ENCODE measurements at places on chromosomes 2 and 18.

DNA sequence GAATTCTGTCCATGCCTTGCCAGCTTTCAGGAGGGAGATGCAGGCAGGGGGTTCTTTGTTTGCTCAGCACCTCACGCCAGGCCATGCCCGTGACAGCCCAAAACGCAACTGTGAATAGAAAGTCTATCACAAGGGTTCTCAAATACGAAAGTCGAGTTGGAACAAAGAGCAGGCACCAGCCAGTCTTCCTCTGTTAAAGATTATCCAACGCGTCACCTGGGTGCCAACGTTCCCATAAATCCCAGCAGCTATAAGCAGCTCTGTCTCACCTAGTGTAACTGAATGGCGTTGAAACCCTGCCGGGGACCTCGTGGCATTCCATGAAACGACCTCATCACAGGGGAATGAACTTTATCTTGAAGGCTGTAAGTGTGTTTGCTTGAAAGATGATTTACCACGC, 84.8 kb upstream of the GATA6 start:
- no peak for DNase-seq

- no peak for DNase-seq
These were observed 26.6 kb upstream of the MAP3K20 start for GRCh38 chr2:173048897-173049661.

- DNase-seq = no peak
These were observed 46.3 kb downstream of the ARL4C start for GRCh38 chr2:234450431-234451124.

- no peak for DNase-seq
These were observed 40.5 kb downstream of the EHBP1 start for GRCh38 chr2:62745891-62746481.

- DNase-seq = no peak
These were observed 26.4 kb upstream of the CYTIP start for GRCh38 chr2:157470321-157470720.

DNA sequence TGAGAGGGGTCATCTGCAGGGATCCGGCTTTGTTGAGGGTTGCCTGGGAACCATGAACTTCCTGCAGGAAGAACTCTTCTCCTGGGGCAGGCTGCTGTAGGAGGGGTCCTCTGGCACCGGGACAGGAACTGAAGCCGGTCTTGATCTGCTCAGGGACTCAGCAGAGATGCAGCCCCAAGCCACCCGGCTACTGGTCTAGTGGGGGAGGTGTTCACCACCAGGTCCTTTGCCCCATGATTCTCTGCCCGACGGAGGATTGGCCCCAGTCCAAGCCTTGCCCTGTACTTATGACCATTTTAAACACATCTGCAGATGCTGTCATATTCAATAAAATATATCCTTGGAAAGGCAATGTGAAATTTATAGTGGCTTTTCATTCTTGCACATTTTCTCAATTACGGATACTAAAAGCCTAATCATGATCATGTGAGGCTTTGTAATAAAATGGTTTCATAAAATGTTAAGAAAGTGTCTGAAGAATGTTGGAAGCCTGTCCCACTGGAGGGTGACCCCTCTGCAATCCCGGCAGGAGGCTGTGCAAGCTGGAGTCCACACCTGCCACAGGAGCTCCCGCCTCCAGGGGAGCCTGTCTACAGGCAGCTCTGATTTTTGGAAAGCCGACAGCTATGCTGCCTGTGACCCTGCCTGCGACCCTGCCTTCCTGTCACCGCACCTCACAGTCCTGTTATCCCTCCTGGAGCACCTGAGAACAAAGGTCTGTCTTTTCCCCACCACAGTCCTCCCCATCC, 98.8 kb upstream of the TAF1B start:
- no peak for DNase-seq

- DNase-seq = no peak
These were observed 90.4 kb upstream of the KYNU start for GRCh38 chr2:142786918-142787702.

- DNase-seq = no peak
These were observed 39.1 kb downstream of the PLEK start for GRCh38 chr2:68404164-68404563.

- DNase-seq = no peak
These were observed 120.1 kb upstream of the TWIST2 start for GRCh38 chr2:238727585-238728329.

DNA sequence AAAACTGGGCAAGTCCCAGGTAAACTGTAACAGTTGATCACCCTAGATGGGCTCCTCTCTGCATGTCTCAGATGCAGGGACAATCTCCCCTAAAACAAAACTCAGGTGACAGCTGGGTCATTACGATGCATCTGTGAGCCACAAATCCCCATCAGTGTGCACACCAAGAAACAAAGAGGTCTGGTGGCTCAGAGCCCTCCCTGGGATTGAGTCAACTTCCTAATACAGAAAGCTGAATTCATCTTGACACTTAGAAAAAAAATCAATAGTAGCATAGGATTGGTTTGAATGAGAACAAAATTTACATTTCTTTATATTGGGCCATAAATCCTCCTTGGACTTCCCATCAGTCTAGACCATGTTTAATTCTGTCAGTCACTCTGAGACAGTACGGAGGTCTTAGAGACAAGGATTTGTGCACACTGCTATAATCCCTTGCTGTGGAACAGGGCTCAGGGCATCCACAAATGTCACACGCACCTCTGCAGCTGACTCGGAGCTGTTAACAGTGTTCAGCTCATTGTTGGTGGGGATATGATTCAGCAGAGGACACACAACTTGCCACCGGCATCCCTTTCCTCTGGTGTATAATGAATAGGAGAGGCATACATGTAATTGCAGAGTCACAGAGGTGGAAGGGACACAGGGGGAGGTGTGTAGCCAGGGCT, 44.5 kb upstream of the DAPL1 start:
- DNase-seq = no peak

DNA sequence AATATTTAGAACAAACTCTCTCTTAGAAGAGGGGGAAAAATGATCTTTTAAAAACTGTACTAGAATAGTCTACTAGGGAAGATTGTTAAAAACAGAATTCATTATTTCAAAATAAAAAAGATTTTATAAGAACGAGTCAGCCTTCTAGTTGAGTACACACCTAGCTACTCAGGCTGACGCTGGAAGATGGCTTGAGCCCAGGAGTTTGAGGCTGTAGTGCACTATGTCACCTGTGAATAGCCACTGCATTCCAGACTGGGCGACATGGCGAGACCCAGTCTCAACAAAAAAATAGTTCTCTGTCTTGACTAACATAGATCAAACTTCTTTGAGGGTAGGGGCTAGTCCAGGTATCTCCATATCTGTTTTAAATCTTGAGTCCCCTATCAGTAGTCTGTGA, 33.9 kb downstream of the ERLEC1 start:
- DNase-seq = no peak

DNA sequence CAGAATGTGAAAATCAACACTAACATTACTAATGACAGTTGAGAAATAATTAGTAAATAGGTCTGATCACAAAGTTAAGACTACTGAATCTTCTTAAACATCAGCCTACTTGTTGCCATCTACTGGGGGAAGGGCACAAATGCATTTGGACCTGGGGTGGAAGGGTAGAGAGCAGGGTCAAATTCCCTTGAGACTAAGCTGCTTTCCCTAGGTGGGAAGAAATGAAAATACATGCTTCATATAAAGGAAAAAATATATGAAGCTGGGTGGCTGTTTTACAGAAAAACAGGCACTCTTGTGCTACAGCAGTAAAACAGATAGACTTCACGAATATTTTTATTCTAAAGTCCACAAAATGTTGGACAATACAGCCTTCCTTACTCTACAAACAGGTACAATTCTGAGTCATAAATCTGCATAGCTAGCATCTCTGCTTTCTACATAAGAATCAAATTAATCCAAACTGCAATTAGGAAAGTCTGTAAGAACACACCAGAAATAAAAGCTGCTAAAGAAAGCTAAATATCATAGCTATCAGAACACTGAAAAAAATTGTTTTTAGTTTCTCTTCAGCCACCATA, 10.9 kb downstream of the TRIP12 start:
- DNase-seq = no peak

DNA sequence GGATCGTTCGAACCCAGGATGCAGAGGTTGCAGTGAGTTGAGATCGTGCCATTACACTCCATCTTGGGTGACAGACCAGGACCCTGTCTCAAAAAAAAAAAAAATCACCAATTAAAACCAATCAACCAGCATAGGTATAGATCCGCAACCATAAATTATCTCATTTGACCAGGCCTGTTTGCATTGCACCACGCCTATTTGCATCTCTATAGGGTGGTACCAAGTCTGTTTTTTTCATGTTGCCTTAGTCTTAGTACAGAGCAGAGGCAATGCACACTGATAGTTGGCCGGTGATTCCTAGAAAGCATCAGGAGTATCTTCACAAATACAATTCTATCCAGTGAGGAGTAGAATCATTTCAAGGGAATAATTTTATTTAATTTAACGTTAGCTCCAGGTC, 9.3 kb upstream of the NPC1 start:
- DNase-seq = no peak

DNA sequence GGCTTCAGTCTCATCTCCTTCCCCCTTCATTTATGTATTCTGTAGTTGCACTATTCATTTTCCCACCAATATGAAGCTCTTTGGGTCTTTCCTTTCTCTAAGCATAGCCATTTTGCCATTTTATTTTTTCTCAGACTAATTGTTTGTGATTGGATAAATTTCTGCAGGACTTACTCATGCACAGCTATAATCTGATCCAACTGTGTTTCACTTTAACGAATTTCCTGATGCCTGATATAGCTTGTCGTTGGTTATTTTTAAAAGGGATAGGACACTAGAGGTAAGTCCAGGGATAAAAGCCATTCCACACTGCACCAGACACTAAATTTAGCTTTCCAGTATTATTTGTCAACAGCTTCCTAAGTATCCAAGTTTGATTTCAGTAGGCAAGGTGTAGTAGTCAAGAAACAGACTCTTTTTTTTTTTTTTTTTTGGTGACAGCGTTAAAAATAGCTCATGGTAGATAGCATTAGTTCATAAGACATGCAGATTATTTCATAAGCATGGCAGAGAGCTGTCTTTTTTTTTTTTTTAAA, 17.4 kb downstream of the ASB18 start:
- no peak for DNase-seq

GRCh38 chr2:241982706-241983570, 113.4 kb downstream of the RTP5 start:
- DNase-seq = no peak

- no peak for DNase-seq
These were observed 520.1 kb downstream of the ARHGAP15 start for GRCh38 chr2:143649226-143649740.

GRCh38 chr2:12244070-12244469, 472.7 kb upstream of the TRIB2 start:
- DNase-seq = no peak

DNA sequence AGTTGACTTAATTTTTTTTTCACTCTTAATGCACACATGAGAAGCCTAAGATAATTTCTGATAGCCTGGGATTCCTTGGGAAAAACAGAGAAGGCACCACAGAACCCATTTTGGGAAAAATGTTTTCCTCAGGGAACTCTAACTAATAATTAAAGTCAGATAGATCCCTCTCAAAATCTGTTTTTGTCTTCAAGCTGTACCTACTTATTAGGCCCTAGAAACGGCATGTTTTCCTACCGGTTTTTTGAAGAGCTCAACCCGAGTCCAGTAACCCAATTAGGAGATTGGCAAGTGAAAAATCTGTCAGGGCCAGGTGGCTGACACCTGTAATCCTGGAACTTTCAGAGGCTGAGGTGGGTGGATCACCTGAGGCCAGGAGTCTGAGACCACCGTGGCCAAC, 16.1 kb upstream of the PDK1 start:
- DNase-seq = no peak

DNA sequence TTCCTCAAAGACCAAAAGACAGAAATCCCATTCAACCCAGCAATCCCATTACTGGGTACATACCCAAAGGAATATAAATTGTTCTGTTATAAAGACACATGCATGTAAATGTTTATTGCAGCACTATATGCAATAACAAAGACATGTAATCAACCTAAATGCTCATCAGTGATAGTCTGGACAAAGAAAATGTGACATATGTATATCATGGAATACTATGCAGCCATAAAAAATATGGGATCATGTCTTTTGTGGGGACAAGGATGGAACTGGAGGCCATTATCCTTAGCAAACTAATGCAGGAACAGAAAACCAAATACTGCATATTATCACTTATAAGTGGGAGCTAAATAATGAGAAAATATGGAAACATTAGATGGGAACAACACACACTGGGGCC, 2.7 kb upstream of the HNMT start:
- no peak for DNase-seq

GRCh38 chr2:54624591-54625071, 98.8 kb upstream of the EML6 start:
- DNase-seq = no peak

- DNase-seq = no peak
These were observed 127.6 kb downstream of the MAPK4 start for GRCh38 chr18:50687491-50687890.

GRCh38 chr2:141889788-141890187, 241.0 kb downstream of the LRP1B start:
- DNase-seq = no peak

DNA sequence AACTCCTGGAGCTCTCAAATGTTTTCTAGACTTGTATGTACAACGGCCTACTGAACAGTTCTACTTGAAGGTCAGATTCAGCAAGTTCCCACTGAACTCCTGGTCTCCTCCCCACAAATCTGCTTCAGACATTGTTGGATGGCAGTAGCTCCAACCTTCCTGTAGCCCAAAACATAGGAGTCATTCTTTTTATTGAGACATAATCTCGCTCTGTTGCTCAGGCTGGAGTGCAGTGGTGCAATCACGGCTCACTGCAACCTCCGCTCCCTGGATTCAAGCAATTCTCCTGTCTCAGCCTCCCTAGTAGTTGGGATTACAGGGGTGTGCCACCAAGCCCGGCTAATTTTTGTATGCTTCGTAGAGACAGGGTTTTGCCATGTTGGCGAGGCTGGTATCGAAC, 47.3 kb downstream of the QPCT start:
- DNase-seq = no peak
